Ecto neural progenitor cell (in vitro differentiated cells): ENCODE measurements at places on chromosomes 7 and 10.

DNA sequence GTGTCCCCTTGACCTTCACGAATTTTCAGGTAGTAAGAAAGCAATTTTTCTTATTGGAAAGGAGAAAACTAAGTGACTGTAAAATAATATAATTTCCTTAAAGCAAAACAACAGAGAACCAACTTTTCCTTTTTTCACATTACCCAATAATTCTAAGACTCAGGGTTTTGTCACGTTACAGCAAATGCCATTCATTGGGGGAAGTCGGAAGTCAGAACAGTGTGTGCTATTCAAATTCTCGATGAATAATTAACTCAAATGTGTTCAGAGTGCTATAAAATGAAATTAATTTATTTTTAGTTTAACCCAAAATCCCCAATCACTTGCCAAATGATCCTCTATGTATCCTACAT, 40.0 kb downstream of the DIP2C start:
- no peak for DNase-seq

DNA sequence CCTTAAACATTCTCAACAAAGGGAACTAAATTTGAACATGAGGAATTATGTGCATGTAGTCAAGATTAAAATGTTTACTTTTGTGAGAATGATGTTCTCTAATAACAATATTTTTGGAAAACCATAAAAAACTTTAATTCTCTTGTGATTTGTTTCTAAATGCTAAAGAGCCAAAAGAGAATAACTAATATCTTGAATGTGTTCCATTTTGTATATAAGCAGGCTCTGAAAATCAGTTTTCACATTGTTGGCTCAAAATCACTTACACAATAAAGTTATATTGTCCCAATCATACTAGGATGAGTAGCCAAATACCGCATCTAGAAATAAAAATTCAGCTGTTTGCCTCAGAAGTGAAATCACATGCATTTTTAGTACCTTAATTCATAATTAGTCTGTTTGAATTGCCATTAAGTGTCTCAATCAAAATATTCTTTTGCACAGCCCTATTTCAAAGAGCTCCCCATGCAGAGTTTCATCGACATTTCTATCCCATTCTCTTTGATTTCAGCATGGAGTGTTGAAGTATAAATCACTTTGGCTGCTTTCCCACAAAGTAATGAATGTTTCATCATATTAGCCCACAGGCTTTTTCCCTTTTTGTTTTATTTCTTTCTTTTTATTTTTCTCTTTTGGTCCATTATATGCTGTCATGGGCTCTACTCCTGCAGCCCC, 420.3 kb upstream of the POM121L12 start:
- DNase-seq: no peak

DNA sequence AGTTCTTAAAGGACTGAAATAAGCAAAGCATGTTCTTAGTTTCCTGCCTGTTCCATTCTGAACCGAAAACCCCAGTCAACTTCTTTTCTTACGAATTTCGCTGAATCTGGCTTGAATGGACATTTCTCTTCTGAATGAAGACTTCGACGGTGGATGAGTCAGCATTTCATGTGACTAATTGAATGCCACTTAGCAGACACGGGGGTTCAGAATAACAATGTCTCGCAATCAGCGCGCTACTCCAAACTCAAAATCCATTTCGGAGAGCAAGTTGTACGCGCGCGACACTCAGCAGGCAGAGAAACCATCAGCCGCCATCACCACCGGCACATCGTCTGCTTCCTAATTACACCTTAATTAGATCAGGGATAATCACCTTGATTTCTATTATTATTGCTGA, 239.0 kb upstream of the KLF6 start:
- no peak for DNase-seq

- peak; percentile 52 for DNase-seq
Observed at GRCh38 chr7:27144781-27145164, 1.3 kb upstream of the HOXA5 start.

GRCh38 chr10:18542832-18543231, 108.6 kb downstream of the NSUN6 start:
- no peak for DNase-seq

DNA sequence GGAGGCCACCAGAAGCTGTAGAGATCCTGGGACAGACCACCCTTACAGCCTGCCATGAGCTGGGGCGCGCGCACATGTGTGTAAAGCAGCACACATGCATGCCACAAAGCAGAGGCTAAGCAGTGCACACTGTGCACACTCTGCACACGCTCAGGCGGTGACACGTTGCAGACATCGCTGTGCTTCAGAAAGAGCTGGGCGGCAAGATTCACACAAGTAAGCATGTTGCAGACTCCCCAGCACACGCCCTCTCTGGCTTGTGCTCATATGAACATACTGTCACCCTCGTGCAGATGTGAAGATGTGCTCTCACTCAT, 478.9 kb downstream of the DNAJB6 start:
- no peak for DNase-seq

GRCh38 chr10:120423431-120424197, 33.4 kb upstream of the PLPP4 start:
- DNase-seq: peak; percentile 55

- DNase-seq: no peak
Observed at GRCh38 chr10:119917777-119918176, 25.2 kb downstream of the SEC23IP start.

DNA sequence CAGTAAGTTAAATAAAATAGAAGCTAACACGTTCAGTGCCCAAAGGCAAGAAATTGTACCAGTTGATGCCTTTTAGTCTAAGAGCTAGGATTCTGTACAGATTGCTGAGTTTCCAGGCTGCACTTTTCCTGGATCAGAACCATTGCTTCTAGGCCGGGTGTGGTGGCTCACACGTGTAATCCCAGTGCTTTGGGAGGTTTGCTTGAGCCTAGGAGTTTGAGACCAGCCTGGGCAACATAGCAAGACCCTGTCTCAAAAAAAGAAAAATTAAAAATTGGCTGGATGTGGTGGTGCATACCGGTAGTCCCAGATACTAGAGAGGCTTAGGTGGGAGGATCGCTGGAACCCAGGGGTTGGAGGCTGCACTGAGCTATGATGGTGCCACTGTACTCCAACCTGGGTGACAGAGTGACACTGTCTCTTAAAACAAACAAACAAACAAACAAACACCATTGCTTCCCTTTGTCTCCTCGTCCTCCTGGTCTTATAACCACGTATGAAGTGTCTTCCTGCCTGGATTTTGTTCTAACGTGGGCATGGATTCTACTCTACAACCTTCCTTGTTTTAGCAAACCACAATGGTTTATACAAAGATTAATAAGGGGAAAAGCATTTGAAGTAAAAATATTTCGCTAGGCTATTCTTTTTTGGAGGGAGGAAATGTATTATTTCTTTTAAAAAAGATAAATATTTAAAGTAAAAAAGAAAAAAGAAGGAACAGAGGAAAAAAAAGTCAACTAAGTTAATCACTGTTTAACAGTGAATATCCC, 9.7 kb upstream of the CCNY start:
- no peak for DNase-seq

- peak; percentile 86 for DNase-seq
Observed at GRCh38 chr7:44240983-44241510, 40.3 kb downstream of the YKT6 start.

- no peak for DNase-seq
Observed at GRCh38 chr10:10055656-10056442, 961.8 kb upstream of the CELF2 start.

- no peak for DNase-seq
Observed at GRCh38 chr7:49522111-49522510, 251.3 kb upstream of the VWC2 start.

GRCh38 chr7:95636140-95636940, 40.0 kb upstream of the PDK4 start:
- no peak for DNase-seq

- DNase-seq: no peak
Observed at GRCh38 chr10:103756277-103756869, 99.0 kb downstream of the SH3PXD2A start.
